Spinal cord (tissue), 10 donors: ENCODE measurements at places on chromosomes 1 and 21. TPM values are rescaled to one million over a fixed set of nuclear protein-coding genes. Genes with fewer than 3 reads are reported as not detected.

SYT2 gene
- 59.2 TPM for total RNA-seq

GJA9 gene
- total RNA-seq, result not detected

DDR2 gene
- total RNA-seq, result 96.3 TPM

GRCh38 chr1:6386371-6386949 lies 7.1 kb downstream of the ACOT7 start:
- no peak for DNase-seq

DNA sequence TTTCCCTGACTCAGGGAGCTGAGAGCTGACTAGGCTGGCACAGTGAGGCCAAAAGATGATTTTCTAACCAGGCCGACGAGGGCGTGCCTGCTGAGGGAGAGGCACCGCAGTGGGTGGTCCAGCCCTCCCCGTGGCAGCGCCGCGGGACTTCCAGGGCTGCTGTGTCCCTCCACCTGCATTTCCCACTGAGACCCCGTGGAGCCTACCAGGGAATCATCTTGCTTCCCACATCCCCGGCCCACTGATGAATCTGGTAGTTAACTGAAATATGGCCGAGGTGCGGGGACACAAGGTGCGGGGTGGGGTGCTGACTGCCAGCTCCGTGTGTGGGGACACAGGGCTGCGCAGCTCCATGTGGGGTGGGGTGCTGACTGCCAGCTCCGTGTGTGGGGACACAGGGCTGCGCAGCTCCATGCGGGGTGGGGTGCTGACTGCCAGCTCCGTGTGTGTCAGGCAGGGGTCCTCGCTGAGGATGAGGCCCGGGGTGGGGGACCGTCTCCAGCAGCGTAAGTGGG lies 10.4 kb downstream of the WRAP73 start:
- no peak for DNase-seq

- DNase-seq, result no peak
These were observed 274.8 kb upstream of the AJAP1 start for GRCh38 chr1:4379451-4380175.
